ENCODE measurements at places on chromosomes 11 and 22.

DNA sequence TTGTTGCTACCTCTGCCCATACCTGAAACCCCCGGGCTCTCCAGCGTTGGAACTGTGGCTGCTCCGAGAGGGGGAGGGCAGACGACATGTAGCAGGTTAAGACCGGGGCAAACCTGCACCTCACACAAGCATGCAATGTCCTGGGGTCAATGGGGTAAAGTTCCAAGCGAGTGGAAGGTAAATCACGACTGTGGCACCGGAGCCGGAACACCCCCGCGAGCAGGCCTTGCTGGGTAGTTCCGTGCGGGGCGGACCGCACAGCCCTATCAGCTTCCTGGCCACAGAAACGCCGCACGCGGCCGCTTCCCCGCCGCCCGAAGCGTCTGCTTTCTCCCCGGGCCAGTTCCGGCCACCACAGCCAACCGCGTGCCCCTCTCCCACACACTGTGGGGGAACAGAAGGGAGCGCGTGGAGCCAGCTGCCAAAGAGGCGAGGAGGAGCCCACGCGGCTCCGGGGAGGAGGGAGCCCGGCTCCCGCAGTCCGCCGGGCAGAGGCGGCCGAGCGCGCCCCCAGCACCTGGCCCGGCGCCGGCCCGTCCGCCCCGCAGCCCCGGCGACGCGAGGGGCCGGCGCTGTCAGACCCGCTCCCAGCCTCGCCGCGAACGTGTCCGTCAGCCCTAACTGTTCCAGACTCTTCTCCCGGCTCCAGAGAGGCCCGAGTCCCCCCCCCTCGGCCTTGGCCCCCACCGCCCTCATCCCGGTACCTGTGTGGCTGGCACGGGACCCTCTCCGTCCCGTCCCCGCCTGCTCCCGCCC, 1.6 kb downstream of the SPTBN2 start:
- no peak for DNase-seq

GRCh38 chr22:31943206-31943977, 943 bp upstream of the YWHAH start:
- DNase-seq = no peak

DNA sequence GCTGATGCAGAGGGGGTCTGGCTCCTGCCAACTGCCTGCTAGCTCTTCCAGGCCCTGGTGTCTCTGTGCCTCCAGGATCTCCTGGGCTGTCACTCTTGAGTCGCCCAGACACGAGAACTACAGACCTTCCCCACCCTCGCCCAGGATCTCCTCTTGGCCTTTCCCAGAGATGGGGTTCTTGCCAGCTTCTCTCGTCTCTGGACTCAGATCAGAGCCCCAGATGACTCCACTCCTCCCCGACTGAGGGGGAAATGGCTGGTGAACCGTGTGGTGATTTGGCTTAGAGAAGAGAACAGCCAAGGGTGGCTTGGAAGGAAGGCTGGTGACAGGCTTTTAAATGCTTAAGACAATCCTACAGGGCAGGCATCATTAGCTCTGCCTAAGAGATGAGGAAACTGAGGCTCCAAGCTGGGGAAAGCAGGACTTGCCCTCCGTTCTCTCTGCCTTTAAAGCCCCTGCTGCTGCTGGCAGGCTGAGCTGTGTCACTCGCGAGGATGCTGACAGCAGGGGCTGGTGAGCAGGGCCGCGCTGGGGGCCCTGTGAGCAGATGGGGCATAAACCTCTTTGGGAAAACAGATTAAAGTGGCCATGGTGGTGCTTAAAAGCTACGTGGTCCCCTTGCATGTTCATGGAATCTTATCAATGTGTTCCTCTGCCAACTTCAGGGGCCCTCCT, 90.3 kb upstream of the THY1 start:
- DNase-seq = no peak

- DNase-seq = no peak
Measured at GRCh38 chr22:49525360-49525759, 302.3 kb downstream of the BRD1 start.

DNA sequence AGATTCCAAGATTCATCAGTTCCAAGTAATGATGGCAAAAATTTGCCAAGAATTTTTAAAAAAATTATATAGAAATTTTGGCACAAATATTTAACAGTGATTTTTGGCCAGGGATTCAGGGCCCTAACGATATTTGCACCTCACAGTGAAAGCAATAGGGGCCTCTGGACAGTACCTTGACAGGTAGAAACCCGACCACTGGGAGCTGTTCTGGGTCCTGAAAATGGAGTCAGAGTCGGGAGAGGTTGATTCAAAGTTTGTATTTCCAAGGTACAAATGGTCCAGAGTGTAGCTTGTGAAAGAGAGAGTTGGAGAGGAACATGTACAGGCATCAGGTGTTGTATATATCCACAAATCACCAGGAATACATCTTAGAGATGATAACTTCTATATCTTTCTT, 41.6 kb downstream of the MRGPRX2 start:
- no peak for DNase-seq

DNA sequence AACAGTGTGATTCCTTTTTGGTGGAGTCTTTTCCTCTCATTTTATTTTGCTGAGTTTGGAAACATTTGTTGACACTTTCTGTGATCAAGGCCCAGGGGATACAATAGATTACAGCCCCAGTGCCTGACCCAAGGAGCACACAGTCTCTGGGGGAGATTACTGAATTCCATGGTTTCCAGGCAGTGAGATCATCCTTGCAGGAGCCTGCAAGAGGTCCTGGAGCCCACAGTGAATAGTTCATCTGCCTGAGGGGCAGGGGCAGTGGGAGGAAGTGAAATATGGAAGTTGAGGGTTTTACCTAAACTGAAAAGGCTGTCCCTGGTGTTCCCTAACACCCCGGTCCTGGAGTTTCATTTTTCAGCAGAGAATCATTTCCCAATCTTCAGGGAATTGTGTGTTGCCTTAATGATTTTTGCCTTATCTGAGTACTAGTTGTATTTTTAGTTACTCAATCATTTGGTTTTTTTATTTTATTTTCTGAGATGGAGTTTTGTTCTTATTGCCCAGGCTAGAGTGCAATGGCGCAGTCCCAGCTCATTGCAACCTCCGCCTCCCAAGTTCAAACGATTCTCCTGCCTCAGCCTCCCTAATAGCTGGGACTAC, 7.7 kb downstream of the CCS start:
- no peak for DNase-seq

GRCh38 chr22:46663001-46663400, 42.8 kb downstream of the GRAMD4 start:
- no peak for DNase-seq

- DNase-seq = no peak
Measured at GRCh38 chr11:69649576-69649900, 8.6 kb downstream of the CCND1 start.

- no peak for DNase-seq
Measured at GRCh38 chr22:44628835-44629234, 73.2 kb upstream of the PRR5 start.

DNA sequence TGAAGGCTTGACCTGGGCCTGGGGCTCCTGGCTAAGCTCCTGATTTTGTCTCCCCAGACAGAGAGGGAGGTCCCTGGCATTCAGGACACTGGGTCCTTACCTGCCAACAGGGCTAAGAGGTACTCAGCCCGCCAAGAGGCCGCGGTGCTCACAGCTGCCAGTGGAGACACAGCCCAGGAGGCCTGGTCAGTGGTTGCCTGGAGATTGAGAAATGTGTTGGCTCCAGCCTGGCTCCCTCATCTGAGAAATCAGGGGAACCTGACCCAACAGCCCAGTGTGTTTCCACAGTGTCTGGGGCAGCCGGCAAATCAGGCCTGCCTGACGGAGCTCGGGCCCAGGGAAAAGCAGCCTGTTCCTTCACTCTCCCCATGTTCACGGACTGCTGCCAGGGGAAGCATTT, 79.4 kb upstream of the NAV2 start:
- DNase-seq = no peak

- DNase-seq = no peak
Measured at GRCh38 chr11:119460097-119460496, 37.1 kb upstream of the THY1 start.

- DNase-seq = no peak
Measured at GRCh38 chr22:17381192-17381913, 12.1 kb downstream of the CECR2 start.

GRCh38 chr11:110303414-110303826, 7.0 kb upstream of the RDX start:
- DNase-seq = no peak

GRCh38 chr11:93524173-93524536, 19.0 kb downstream of the SMCO4 start:
- DNase-seq = no peak

GRCh38 chr11:92406472-92406871, 181.9 kb downstream of the FAT3 start:
- DNase-seq = no peak

DNA sequence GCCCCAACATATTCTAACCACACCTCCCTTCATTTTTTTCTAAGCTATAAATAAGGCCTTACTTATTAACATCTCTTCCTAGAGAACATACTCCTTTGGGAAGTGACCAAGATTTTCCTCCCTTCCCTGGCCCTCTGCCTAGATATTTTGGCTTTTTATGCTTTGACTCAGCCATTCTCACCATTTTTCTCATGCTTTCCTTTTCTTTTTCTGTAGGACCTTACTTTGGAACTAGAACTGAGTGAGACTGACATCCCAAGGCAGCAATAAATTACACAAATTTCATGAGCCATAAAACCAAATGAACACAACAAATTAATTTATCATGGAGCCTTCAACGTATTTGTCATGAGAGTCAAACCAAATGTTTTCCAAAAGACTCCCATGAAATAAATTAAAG, 142.7 kb upstream of the CTSC start:
- no peak for DNase-seq

DNA sequence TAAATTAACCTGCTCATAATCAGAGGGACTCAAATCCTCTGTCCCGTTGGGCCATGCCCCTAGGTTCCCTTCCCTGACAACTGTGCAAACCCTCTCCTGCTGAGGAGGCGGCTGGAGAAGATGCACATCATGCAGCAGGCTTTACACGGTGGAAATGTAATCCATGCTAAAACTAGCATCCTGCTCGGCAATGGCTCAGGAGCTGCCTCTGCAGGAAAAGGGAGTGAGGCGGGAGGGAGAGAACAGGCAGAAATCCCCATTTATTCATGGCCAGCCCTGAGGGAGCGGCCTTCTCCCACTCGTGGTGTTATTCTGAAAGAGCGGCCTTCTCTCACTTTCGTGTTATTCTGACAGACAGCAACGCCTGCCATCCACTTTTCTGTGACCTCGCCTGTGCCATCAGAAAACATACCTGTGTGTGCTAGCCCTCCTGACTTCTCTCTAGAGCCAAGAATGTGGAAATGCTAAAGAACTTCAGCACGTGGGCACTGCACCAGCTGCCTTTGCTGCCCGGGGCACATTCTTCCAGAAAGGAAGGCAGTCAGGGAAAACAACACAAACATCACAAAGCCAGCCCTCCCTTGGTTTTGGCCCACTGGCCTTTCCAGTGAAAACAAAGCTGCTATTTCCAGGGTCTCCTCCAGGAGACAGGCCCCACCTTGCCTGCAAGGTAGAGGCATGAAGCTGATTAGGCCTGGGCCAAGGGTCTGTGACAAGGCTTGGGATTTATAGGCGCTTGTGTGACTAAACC, 62.9 kb upstream of the BID start:
- DNase-seq = no peak

DNA sequence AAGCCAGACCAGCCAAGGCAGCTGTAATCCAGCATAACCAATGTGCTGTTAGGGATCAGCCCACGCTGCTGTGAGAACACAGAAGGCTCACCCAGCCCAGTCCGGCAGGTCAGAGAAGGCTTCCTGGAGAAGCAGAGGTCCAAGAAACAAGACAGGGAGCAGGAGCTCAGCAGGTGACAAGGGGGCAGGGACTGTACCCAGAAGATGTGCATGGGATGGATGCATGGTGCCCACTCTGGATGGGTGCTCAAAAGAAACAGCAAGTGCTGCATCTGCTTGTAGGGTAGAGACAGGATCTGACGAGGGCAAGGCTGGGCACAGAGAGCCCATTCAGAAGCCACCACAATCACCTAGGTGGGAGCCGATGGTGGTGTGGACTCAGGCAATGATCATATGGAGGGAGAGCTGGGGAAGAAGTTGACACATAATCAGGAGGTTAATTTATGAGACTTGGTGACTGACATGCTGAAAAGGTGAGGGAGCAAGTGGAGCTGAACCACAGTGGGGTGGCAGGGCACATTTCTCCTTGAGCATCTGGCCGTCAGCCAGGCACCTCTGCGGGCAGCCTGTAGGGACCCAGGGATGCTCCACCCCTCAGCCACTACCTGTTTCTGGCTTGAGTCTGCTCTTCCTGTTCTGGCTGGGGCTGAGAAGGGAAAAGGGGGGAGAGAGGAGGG, 102.3 kb upstream of the DRD2 start:
- DNase-seq = peak; percentile 11

DNA sequence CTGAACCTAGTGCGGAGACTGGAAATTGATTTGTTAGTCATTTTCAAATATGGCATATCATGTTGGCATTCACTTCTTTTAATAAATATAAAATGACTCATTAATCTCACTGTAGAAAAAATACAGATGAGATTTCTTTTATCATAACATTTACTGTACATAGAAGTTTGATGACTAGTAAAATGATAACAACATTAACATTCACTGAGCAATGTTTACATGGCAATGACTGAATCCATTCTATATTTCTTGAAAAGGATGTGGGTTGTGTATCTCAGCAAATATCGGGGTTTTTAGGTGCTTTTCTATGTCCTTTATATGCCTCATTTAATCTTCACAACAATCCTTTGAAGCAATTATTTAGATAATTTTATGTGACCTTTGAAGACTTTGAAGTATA, 920.9 kb upstream of the FAT3 start:
- DNase-seq = no peak

- no peak for DNase-seq
Measured at GRCh38 chr11:126840201-126840886, 160.2 kb downstream of the KIRREL3 start.

- DNase-seq = no peak
Measured at GRCh38 chr11:132332521-132332920, 962.1 kb downstream of the NTM start.

DNA sequence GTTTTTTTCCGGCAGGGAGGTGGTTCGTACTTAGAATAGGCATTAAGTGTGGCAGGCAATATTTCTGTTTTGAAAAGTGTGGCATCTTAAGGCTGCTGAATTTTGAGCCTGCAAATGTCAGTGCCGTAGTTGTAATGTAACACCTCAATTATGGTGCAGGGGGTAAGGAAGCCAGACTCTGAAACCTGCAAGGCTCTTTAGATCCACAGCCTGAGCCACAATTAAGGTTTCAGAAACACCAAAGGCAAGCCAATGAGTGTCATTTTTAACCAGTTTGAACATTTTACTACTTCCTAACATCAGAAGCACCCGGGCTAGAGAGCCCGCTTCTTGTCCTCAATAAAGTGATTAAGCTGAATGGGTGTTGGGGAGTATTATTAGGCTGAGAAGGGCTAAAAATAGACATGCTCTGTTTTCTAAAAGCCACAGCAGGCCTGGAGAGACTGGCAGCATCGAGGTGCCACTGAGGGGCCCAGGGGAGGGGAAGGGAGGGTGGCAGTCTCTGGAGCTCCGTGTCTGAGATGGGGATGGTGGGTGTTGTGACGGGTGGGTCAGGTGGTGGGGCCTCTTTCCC, 113.4 kb downstream of the ZBTB16 start:
- no peak for DNase-seq

- no peak for DNase-seq
Measured at GRCh38 chr11:57597916-57598830, 688 bp downstream of the SERPING1 start.

GRCh38 chr11:86383041-86383955, 8.6 kb downstream of the CCDC81 start:
- DNase-seq = no peak

Data from NCI-H187 (cell line).